ENCODE measurements at places on chromosomes 6 and 20.

- DNase-seq = no peak
Measured at GRCh38 chr6:44011350-44011920, 115.8 kb downstream of the MRPL14 start.

DNA sequence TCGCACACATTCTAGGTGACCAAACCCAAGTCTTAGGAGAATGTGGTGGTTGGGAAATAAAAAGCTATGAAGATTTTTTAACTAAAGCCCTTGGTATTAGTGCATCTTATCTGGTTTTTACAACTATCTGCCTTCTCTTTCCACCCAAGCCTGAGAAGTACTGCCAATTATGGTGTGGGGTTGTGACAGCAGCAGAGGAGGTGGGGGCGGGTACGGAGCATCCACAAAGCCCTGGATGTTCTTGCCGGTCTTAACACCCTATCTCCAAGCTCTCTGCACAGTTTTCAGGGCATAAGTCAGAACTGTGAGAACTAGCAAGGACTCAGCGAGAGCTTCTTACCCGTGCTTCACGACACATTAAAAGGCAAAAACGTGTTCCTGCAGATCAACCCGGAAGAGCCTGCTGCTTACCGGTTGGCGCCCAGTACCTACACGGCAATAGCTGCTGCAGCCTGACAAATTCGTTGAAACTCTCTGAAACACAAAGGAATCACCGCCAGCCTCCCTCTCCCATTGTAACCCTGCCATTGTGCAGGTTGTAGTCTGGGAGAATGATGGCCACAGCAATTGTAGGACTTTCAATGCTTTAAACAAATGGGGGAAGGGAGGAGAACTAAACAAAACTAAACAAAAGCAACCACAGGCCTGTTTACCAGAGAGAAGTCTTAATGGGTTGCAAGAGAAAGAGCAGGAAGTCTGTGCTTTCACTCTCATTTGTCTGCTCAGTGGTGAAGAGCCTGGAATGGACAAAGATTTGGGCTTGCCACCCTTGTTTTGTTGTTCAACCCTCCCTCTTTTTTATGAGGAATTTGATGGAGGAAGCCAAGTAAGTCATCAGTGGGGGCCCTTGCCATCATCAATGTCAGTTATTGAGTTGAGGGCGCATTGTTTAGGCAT is 461.0 kb upstream of the JARID2 start:
- DNase-seq = no peak

DNA sequence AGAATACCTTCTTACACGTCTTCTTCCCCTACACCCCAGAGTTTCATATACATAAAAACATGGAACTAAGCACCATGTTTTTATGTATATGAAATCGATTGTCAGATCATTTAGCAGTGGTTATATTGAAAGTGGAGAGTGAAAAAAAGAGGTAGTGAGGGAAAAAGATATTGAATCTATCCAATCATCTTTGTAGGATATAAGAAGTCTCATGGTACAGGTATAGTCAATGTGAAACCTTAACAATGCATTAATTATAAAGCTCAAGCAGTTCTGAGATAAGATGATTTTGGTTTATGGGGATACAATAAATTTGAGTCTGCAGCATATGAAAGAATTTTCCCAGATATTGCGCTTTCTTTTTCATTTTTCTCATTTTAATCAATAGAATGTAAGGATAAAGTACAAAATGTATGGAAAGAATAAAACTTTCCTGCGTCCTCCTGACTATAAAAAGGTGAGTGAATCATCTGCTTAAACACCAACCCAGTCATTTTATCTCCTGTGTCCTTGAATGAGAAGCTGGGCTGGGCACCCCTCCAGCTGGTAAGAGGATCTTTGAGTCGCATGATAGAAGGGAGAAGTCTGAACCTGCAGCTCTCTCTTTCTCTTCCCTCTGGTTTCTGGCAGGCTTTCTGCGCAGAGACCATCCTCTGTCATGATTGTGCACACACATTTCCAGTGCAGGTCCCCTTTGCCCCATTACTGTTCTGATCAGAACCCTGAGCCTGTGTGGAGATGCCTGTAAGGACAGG is 28.1 kb upstream of the AKIRIN2 start:
- no peak for DNase-seq

DNA sequence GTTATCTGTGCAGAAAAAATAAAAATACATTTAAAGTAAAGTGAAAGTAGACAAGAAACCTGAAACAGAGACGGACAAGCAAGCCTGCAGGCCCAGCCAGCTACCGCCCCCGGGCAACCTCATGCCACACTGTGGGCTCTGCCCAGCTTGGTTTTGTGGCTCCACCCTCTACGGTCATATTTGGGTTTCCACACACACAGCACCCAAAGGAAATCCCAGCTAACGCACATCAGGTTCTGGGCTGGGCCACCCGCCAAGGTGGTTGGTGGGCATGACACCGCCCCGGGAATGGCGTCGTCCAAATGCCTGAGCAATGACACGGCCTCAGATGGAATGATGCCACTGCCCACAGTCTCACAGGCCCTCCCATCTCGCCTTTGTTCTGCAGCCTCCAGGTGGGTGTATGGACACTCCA is 22.9 kb downstream of the FAM110A start:
- DNase-seq = peak; percentile 38

DNA sequence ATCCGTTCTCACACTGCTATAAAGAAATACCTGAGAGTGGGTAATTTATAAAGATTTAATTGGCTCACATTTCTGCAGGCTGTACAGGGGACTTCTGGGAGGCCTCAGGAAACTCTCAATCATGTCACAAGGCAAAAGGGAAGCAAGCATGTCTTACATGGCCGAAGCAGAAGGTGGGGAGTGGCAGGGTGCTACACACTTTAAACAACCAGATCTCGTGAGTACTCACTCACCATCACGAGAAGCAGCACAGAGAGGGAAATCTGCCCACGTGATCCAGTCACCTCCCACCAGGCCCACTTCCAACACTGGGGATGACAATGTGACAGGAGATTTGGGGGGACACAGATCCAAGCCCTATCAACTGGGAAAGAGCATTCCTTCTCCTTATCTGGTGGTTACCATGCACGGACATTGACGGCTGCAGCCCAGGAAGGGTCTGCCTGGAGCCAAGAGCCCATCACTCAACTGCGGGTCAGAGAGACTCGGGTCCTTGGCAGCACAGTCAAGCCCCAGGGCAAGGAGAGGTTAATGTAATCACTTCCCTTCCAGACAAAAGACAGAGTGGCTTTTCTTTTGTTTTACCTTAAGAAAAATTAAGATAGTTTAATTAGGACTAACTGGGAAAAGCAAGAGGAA is 112.3 kb upstream of the CST7 start:
- no peak for DNase-seq

DNA sequence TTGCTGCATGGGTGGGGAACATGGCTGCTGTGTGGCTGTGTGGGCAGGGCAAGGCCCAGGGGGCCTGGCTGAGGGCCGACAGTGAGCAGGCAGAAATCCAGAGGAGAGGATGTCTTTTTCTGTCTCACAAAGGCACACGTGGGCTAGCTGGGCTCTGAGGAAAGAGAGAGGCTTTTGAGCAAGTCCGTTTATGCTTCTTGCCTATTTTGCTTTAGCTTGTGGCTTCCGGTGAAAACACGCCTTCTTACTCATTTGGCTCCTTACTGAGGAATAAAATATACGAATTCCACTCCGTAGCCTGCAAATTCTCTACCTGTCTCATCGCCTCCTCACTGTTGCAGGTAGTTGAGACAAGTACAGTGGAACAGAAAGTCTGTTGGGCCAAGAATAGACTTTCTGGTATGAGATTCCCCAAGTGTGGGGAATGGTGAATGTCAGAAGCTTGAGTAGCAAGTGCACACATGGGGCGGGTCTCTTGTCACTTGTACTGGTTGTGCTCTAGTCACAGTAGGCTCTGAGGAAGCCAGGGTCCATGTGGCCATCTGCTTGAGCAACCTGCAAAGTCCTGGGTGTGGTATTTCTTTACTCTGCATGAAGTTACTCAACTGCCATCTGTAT is 28.4 kb downstream of the WRNIP1 start:
- no peak for DNase-seq

DNA sequence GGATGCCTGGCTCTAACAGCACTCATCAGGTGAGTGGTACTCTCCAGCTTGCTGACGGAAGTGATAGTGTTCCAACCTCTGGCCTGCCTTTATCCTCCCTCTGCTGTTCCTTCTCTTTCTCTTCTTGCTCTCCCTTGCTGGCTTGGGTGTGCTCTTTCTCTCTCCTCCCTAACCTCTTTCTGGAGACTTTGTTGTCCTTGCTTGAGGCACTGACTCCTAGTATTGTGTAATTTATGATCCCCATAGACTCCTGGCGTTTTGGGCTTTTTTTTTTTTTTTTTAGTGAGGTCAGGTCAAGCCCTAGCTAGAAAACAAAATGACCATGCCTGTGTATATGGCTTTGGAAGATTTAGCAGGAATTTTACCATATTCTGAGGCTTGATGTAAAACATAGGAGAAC is 84.7 kb upstream of the MRAP2 start:
- DNase-seq = no peak

DNA sequence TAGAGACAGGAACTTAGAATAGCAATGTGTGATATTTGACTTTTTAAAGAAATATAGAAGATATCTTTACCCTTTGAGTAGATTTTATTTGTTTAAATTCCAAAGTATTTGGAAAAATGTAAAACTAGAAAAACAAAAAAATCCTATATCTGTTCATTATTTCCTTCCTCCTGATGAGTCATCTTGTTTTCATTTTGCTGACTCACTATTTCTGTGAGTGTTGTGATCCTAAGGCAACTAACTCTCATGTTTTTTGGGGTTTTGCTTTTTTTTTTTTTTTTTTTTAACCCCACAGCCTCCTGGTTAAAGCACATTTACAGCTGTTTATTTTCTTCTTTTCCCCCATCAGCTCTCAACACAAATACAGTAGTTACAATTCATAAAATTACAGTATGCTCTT is 37.8 kb upstream of the THEMIS start:
- no peak for DNase-seq

DNA sequence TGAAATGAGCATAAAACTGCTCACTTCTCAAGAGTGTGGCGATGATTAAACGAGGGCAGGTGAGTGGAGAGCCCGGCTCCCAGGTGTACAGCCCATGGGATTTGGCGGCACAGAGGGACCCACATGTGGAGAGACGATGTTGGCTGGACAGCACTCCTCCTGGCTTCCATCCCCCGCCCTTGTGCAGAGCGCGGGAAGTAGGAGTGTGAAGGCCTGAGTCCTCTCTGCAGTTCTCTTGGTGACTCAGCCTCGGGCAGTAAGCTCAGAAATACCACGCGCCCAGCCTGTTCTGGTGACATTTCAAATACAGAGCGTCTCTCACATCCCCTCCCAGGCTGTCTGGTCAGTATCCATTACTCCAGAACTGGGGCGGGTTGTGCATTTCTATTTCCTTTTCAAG is 94.2 kb upstream of the SRSF6 start:
- no peak for DNase-seq

- DNase-seq = no peak
Measured at GRCh38 chr6:38799529-38800184, 84.5 kb downstream of the DNAH8 start.

- DNase-seq = no peak
Measured at GRCh38 chr6:124961777-124962638, at the start of gene RNF217. Gene RNF217, plus strand, starts transcription at chr6:124962437. Its CDS starts 108 bp downstream, at chr6:124962545.

GRCh38 chr20:20702330-20703245 is 9.9 kb downstream of the RALGAPA2 start:
- DNase-seq = no peak

DNA sequence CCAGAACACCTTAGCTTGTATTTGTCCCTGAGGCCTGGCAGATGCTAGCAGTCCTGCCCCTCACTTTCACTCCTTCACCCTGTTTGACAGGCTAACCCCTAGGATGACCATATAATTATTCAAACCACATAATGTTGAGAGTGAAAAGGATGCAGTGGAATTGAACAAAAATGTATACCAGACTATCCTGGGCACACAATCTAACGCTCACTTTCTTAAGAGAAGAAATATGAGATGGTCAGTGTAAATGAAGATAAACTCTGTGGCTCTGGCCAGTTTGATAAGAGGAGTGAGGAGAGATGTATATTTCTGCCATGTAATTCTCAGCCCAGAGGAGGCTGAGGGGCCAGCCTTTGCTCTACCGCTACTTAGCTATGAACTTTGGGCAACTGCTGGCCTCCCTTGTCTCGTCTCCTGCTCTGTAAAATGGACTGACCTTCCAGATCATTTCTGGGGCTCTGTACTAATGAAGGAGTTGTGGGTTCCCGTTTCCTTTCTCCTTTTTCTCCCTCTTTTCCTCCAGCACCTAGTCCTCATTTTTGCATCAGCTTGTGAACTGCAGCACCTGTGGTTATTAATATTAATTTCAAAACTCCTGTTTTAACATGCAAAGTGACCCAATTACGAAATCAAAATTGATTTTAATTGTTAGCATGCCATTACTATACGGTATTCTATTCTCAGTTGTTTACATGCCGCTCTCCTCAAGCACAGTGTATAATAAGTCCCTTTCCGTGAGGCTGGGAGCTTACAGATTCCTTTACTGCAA is 92.5 kb upstream of the IYD start:
- no peak for DNase-seq

- DNase-seq = no peak
Measured at GRCh38 chr6:150999576-150999975, 134.1 kb downstream of the MTHFD1L start.

DNA sequence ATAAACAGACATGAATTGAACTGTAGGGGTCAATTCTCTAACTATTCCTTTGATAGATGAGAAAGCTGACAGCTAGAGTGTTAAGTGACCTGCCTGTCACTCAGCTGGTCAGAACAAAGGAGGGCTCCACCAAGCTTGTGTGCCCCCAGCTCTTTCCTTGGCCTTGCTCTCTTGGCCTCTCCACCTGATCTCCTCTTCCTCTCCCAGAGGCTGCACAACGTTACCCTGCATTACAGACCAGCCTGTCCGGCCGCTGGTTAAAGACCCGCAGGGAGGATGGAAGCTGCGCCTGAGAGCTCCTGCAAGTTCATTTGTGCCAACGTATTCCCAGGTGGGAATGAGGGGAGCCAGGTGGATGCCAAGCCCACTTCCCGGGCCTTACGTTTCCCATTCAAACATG is 22.5 kb downstream of the AGPAT4 start:
- DNase-seq = no peak

DNA sequence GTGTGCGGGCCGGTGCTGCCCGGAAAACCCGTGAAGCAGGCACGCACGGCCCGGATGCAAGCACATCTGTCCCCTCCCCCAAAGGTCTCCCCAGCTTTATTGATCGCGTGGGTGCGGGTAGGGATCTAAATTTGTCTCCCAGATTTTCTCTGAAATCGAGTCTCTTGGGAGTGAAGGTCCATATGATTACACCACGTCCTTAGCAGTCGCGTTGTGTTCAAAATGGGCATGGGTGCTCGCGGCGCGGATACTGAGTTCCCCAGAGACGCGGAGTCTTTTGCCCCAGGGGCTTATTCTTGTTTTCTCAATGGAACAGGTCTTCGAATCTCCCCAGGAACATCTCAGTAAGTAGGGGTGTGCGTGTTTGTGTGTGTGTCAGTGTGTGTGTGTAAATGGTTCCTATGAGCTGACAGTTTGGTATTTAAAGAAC is 2.8 kb upstream of the ZNF292 start:
- DNase-seq = no peak

Data from stimulated activated CD4-positive, alpha-beta T cell treated with anti-CD3 and anti-CD28 coated beads, Interleukin-2, amount 100 ng/mL, for 4 hours (primary cell).